ENCODE measurements at places on chromosomes 3 and 15. TPM values are rescaled to one million over a fixed set of nuclear protein-coding genes. Genes with fewer than 3 reads are reported as not detected.

The SH2D7 gene
- total RNA-seq = not detected

The SV2B gene
- 1.9 TPM for total RNA-seq

The CLDN16 gene
- total RNA-seq = not detected

The CADM2 gene
- total RNA-seq = 1.7 TPM

The FGF12 gene
- 420 TPM for total RNA-seq

The FBXW12 gene
- not detected for total RNA-seq

The BSN gene
- total RNA-seq = 1.0 TPM

The ACTC1 gene
- 3,808 TPM for total RNA-seq

The FETUB gene
- total RNA-seq = not detected

The PDCD10 gene
- total RNA-seq = 32.1 TPM
